ENCODE measurements at places on chromosomes 4 and X.

DNA sequence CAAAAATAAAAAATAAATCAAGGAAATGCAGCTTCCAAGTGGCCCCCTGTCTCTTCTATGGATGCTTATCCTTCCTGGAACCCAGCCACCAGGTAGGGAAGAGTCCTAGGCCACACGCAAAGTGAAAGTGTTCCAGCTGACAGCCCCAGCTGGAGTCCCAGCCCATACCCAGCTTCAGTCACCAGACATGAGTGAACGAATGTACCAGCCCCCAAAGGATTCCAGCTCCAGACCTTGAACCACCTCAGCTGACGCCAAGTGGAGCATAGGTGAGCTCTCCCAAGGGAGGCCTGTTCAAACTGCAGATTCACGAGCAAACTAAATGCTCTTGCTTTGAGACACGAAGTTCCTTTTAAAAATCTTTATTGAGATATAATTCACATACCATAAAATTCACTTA is 62.0 kb downstream of the BCOR start:
- DNase-seq: no peak

GRCh38 chr4:108126806-108127205 is 41.9 kb downstream of the LEF1 start:
- no peak for DNase-seq

GRCh38 chr4:42917296-42917695 is 24.8 kb downstream of the GRXCR1 start:
- no peak for DNase-seq

- no peak for DNase-seq
Observed at GRCh38 chr4:7801001-7801400, 138.7 kb downstream of the AFAP1 start.

DNA sequence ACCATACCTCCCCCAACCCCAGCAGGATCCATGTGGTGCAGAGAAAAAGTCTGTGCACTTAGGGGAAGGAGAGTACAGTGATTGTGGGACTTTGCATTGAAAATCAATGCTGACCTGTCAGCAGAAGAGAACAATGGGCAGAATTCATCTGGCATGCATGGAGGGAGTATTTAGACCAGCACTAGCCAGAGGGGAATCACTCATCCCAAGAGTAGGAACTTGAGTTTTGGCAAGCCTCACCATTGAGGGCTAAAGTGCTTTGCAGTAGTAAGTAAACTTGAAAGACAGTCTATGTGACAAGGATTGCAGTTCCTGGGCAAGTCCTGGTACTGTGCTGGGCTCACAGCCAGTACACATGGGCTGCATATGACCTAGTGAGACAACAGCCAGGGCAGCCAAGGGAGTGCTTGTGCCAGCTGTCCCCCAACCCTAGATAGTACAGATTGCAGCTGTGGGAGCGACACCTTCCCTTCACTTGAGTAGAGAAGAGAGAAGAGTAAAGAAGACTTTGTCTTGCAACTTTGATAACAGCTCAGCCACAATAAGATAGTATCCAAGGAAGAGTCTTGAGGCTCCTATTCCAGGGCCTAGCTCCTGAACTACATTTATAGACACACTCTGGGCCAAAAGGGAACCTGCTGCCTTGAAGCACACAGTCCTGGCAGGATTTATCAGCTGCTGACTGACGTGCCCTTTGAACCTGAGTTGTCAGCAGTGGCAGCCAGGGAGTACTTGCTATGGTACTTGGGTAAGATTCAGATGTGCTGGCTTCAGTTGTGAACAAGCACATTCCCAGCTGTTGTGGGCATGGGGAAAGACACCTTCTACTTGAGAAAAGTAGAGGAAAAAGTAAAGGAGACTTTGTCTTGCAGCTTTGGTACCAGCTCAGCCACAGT is 48.7 kb downstream of the HDX start:
- no peak for DNase-seq

DNA sequence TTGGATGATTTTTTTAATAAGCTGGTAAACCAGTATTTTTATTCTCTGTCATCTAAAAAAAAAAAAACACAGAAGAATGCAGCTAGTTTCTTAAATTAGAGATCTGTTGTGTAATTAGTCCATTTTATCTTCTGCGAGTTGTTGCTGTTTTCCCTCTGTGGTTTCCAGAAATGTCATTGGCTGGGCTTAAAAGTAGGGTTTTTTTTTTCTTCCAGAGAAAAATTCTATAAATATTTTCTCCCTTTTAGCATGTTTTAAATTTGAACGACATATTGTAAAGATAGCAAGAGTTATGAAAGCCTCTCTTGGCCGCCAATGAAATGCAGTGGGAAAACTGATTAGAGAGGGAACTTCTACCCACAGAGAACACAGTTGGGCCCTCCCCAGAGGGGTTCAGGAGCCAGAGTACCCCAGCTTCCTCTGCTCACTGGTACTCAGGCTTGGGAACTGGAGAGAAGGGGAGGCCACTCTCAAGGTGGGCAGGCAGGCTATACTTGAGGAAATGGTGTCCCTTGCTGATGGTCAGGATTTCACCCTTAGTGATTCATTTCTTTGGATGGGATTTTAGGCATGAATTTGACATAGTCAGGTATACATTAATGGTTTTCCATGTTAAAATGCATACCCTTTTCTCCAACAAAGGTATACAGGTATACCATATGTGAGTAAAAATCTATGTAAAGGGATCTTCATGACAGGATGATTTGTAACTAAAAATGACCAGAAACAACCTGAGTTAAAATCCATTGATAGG is 166.1 kb downstream of the BCOR start:
- DNase-seq: no peak

DNA sequence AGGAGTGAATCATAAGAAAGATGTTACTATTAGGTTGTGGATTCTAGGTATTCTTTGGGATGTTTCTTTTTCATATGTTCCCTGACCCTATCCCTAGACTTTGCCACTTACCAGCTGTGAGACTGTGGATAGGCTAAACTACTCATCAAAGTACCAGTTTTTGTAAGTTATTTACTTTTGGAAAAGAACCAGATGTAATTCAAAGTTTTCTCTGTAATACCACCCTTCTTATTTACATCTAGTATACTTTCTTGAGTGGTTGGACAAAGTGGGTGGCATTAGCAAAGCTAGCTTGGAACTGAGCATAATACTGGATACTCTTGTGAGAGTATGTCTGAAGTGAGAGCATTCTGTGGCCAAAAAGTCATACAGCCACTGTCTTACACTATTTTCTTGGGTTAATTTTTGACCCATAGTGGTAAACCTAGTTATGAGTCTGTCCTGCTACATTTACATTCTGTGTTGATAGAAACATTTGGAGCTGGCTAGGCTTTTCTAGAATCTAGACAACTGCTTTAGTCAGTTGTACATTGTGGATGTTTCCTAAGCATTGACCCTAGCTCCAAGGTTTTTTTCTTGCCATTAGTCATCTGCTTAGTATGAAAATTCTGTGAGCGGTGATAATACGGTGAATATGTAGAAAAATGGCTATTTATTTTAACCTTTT is 41.7 kb downstream of the KDM6A start:
- peak; percentile 18 for DNase-seq

- no peak for DNase-seq
Observed at GRCh38 chr4:81505004-81505598, 33.4 kb upstream of the RASGEF1B start.

DNA sequence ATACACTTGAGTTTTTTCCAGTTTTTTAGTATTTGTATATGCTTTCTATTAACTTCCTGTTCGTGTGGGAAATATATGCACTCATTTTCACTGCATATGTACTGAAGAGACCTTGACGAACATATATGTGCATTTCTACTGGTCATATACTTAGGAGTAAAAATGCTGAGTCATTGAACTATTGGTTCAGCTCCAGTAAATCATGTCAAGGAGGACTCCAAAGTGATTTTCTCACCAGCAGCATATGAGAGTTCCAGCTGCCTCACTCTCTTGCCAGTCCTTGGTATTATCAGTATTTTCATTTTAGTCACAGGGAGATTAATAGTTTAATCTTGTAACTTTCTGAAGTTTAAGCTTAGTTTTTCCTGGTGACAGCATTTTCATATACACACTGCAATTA is 2750.2 kb downstream of the ARAP2 start:
- no peak for DNase-seq

DNA sequence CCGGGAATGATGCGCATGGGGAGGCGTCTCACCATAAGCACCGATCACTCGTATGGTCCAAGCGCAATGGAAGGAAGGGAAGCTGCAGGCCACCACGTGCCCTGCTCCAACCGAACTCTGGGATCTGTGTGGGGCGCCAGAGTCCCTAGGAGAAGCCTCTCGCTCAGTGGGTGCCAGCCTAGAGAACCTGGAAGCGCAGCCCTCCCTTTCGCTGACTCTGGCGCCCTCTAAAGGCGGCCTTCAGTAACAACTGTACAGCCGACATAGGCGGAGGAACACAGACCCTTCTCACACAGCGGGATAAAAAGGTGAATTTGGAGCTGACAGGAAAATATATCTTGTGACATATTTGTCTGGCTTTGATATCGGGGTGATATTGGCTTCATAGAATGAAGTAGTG is 76.0 kb downstream of the INTS6L start:
- DNase-seq: no peak

- no peak for DNase-seq
Observed at GRCh38 chrX:100745806-100746537, 14.1 kb upstream of the SYTL4 start.

DNA sequence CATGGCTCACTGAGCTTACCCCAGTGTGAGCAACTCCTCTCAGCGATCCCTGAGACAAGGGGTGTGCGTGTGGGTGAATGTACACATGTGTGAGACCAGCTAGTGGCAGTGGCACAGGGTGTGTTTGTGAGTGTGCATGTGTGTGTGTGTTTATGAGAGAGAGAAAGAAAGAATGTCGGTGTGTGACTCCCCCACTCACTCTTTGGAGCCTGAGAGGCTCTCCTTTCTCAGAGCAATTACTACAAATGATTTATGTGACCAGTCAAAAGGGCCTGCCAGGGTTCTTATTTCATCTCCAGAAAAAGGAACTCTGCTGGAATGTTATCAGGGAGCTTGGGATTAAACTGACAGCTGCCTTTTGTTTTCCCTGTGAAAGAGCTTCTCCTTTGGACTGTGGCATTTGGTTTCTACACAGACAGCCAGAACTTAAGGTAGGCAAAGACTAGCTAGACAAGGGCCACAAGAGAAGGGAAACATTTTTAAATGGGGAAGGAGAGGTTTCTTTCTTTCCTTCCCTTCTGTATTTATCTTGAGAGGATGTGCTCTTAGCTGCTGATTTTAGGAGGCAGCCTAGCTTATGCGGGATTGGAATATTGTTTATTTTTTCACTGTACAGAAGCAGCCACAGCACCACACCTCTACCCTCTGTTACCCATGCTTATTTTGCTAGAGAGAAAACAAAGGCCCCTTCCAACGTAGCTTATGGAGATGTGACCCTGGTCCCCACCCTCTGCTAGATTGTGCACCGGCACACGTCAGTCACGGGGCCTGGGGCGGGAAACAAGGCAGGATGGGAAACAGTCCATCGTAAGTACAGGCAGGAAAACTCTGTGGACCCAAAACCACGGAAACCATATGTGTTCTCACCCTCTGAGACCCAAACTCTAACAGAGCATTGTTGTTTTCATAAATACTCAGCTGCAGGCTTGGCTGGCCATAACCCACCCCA is 143.5 kb downstream of the MGST2 start:
- peak; percentile 57 for DNase-seq

GRCh38 chr4:142088906-142089305 is 452.5 kb downstream of the IL15 start:
- no peak for DNase-seq

GRCh38 chrX:13283950-13284546 is 35.8 kb downstream of the ATXN3L start:
- DNase-seq: peak; percentile 82

- DNase-seq: no peak
Observed at GRCh38 chrX:107560041-107560440, 68.3 kb upstream of the PRPS1 start.

DNA sequence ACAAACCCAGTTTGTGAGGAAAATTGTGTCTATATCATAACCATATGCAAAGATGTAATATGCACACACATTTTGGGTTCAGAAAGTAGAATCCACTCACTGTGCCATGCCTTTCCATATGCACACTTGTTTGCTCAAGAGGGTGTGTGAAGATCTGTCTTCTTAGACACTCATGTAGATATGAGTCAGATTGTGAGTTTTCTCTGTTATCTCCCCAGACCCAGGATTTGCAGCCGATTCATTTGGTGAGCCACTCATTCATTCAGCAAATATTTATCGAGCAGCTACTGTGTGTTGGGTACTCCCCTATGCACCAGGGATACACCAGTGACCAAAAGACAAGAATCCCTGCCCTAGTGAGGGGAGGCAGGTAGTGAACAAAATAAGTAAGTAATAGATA is 81.5 kb downstream of the CLCN5 start:
- DNase-seq: no peak

DNA sequence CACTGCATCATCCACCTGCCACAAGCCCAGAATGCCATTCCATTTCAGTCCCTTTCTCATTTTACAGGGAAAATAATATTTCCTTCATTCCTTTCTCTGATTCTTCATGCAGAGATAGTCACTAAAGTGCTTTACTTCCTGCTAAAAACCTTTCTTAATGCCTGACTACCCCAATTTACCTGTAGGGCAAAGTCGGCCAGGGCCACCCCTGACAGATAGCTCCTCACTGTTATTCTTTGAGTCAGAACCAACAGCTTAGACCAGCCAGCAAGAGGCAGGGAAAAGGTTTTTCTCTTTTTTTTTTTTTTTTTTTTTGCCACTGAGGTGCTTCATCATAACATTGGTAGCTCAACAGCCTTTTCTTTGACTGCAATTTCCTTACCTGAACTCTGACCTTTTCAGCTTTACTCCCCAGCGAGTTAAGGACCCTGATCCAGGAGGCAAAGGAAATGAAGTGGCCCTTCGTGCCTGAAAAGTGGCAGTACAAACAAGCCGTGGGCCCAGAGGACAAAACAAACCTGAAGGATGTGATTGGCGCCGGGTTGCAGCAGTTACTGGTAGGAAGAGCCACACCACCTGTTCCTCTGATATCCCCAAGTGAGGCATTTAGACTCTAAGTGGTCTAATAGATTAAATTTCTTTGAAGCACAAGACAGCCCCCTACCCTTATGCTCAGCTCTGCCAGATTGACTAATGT is 85.0 kb downstream of the ALPK1 start:
- DNase-seq: no peak

DNA sequence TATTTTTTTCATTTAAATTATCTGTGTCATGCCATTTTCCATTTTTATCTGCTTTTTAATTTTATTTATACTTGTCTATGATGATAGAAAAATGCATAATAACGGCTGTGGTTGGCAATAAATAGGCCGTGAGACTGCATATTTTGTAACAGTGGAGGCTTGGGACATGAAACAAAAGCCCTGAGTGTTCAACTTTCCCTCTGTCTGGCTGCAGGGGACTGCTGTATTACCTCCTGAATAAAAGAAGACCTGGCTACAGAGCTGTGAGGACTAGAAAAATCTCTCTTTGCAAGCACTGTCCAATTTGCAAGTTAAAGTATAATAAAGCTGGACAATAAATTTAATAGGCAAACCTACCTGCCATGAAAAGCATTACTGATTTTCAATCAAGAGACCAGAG is 82.1 kb downstream of the MAGEB10 start:
- DNase-seq: no peak

DNA sequence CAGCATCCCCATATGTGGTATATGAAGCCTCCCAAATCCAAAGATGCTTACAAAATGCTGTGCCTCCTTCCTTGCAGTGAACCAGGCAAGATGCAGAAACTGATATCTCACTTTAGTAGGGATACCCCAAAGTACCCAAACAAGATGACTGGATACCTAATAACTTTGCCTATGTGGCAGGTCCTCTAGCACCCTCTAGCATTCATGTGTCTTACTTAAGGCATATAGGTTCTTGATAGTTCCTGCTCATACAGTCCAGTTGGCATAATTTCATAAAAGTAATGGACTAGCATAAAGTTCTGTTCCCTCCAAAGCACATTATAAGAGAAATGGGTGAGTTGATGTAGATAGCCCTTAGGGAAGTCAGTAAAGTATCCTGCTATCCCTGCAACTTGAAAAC is 36.8 kb upstream of the SPP1 start:
- no peak for DNase-seq

Data from kidney glomerular epithelial cell (primary cell).